ENCODE measurements at places on chromosomes 5 and 9.

DNA sequence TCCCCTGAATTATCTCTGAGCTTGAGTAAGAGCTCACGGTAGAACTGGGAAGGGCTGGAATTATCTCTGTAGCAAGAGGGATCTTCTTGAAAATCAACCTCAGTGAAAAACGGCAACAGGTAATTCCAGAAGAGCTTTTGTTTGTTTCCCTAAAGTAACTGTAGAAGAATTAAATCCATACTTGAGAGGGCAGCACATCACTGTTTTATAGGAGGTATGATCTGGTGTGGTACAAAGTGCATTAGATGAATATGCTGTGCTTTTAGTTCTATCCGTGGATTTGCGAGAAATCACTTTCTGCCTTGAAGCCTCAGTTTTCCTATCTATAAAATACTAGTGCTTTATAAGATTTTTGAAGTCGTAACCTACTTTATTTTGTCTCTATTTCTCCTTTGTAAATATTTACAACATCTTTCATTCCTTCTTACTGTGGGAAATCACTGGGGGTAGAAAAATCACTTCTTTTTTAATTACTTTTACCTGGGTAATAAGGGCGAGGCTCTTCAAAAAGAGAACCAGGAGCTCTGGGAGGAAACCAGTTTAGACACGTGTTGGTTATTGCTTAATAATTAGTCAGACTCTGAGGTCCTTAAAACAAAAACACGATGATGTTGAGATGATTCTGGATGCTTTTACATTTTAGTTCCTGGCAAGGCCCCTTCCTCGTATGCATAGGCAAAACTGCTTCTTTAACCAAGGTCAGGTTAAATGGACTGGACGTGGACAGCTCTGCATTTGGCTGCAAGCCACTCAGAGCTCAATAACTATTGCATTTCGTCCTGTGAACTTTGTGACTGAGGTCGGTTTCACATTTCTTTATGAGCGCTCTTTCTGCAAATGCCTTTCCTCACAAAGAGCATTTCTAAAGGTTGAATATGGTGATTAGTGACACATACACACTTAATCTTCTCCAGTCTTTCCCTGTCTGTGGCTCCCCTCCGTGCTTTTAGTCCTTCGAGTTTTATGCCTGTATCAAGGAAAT lies 376.1 kb downstream of the BRINP1 start:
- peak; percentile 21 for DNase-seq

- no peak for DNase-seq
Observed at GRCh38 chr5:176132471-176133288, 105.5 kb upstream of the SIMC1 start.

DNA sequence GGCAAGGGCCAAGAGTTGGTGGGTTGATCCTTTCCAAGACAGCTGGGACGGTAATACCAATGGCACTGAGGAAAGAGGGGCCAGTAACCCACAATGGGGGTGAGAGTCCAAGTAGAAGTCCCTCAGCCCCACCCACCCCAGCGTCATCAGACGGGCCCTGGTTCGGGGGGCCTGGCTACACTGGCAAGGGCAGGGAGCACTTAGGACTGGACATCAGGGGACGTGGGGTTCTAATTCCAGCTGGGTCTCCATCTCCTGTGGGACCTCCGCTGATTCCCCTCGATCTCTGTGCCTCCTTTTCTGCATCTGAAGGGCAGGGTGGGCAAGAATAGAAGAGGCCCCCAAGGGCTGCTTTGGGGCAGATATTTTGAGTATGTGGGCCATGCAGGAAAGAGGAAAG lies 53.5 kb upstream of the FCN1 start:
- no peak for DNase-seq

- no peak for DNase-seq
Observed at GRCh38 chr5:73328640-73329039, 119.9 kb downstream of the FOXD1 start.

All from EH (cell line).